IgD-negative memory B cell (primary cell): ENCODE measurements at places on chromosomes 16 and 17. TPM values are rescaled to one million over a fixed set of nuclear protein-coding genes. Genes with fewer than 3 reads are reported as not detected.

CDH1 gene
- not detected for polyA plus RNA-seq

TNFSF13 gene
- polyA plus RNA-seq = 5.1 TPM

NLGN2 gene
- not detected for polyA plus RNA-seq

CES3 gene
- polyA plus RNA-seq = 0.35 TPM

ATP2A3 gene
- polyA plus RNA-seq = 155 TPM

ADORA2B gene
- 1.2 TPM for polyA plus RNA-seq

CDH5 gene
- not detected for polyA plus RNA-seq

ABAT gene
- 3.3 TPM for polyA plus RNA-seq

ST6GALNAC2 gene
- 0.68 TPM for polyA plus RNA-seq

TNRC6C gene
- 3.0 TPM for polyA plus RNA-seq

SLC6A2 gene
- not detected for polyA plus RNA-seq

NATD1 gene
- 0.45 TPM for polyA plus RNA-seq

SPATA32 gene
- 0.34 TPM for polyA plus RNA-seq

DNASE1L2 gene
- polyA plus RNA-seq = not detected

NGFR gene
- polyA plus RNA-seq = not detected

ETV4 gene
- not detected for polyA plus RNA-seq

STAT5B gene
- polyA plus RNA-seq = 60.4 TPM

INCA1 gene
- polyA plus RNA-seq = 0.36 TPM

KCNH4 gene
- not detected for polyA plus RNA-seq

SLC16A13 gene
- polyA plus RNA-seq = 3.3 TPM

CNGB1 gene
- not detected for polyA plus RNA-seq

KRT27 gene
- not detected for polyA plus RNA-seq

CRYBA1 gene
- polyA plus RNA-seq = not detected

HP gene
- not detected for polyA plus RNA-seq

DNAH9 gene
- not detected for polyA plus RNA-seq

TUBB3 gene
- polyA plus RNA-seq = 1.1 TPM

TBX6 gene
- polyA plus RNA-seq = not detected

TMEM106A gene
- polyA plus RNA-seq = 10.4 TPM

OR2C1 gene
- not detected for polyA plus RNA-seq

SLC5A11 gene
- 0.13 TPM for polyA plus RNA-seq

TBC1D3B gene
- polyA plus RNA-seq = 0.84 TPM

NPIPA5 gene
- polyA plus RNA-seq = 1.4 TPM

SPNS2 gene
- polyA plus RNA-seq = not detected

CCL14 gene
- not detected for polyA plus RNA-seq

KRT28 gene
- not detected for polyA plus RNA-seq

ACSM2A gene
- not detected for polyA plus RNA-seq

TPPP3 gene
- polyA plus RNA-seq = not detected

EVPL gene
- not detected for polyA plus RNA-seq

FAAP100 gene
- 25.6 TPM for polyA plus RNA-seq

KRT17 gene
- not detected for polyA plus RNA-seq

ZNF768 gene
- 12.7 TPM for polyA plus RNA-seq

ABCC6 gene
- not detected for polyA plus RNA-seq

TP53TG3C gene
- polyA plus RNA-seq = not detected

GDPD3 gene
- polyA plus RNA-seq = not detected

CD300LF gene
- polyA plus RNA-seq = not detected

GNAO1 gene
- polyA plus RNA-seq = 0.58 TPM

SOX15 gene
- not detected for polyA plus RNA-seq

TP53TG3F gene
- polyA plus RNA-seq = not detected

HOXB13 gene
- not detected for polyA plus RNA-seq

WFDC1 gene
- not detected for polyA plus RNA-seq

KRT20 gene
- not detected for polyA plus RNA-seq
